ENCODE measurements at places on chromosomes 6 and 20. TPM values are rescaled to one million over a fixed set of nuclear protein-coding genes. Genes with fewer than 3 reads are reported as not detected.

SYCP2L gene
- not detected for total RNA-seq

TRIM10 gene
- total RNA-seq, result not detected

GRCh38 chr6:151034825-151035781, 169.6 kb downstream of the MTHFD1L start:
- H3K27ac ChIP-seq, result no peak overlapping the region
- H3K36me3 ChIP-seq, result peaks cover 13% of the 10 kb centered on the region
- no peak for DNase-seq
- H3K4me3 ChIP-seq, result no peak overlapping the region
- H3K4me1 ChIP-seq, result peaks cover 9% of the 10 kb centered on the region

DNA sequence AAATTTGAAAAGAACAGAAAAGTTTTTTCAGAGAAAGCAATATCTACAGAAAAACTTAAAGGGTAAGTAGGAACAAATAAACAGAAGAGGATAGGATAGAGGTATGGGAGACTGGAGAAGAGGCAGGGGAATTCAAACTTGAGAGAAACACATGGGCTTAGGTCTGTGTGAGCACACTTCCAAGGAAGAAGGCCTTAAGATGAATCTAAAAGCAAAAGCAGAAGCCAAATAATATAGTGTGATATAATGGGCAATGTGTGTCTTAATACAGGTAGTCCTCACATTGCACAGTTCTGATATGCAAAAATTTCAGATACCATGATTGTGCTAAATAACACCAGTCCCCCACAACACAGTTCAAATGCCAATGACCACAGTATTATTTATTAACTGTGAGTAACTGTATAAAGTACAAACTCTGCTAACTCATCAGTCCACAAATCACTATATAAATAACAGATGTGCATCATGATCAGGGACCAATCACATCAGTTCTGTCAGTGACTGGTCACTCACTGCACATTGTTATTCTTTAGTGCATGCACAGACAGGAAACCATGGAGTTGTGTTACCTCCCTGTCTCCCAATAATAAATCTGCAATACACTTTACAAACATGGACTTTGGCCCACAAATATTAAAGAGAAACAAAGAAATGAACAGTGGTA, 18.6 kb downstream of the SNX14 start:
- no peak for DNase-seq
- no peak overlapping the region for H3K4me3 ChIP-seq
- H3K4me1 ChIP-seq, result peaks cover 14% of the 10 kb centered on the region
- no peak overlapping the region for H3K27ac ChIP-seq
- no peaks in the 10 kb centered on the region for H3K27me3 ChIP-seq
- peaks cover 9% of the 10 kb centered on the region for H3K36me3 ChIP-seq

DNA sequence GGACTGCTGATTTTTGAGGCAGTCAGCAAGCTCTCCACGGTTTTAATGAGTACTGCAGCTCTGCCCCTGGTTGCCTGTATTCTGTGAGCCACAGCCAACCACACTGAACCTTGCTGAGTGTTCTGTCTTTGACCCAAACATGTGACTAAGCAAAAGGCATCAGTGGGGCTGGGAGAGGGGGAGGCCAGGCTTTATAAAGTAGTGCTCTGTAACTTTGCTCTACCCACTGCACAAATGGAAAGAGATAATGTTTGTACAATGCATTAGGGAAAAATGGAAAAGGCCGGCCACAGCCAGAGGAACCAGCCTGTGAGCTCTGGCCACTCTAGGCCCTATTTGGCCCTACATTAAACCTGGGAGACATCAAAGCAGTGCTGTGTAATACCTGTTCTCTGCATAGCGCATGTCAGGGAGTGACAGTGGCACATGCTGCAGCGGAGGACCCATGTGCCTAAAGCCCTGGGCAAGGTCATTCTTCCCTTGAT, 22.0 kb downstream of the KLHL31 start:
- no peaks in the 10 kb centered on the region for H3K36me3 ChIP-seq
- no peak overlapping the region for H3K4me3 ChIP-seq
- H3K4me1 ChIP-seq, result peaks cover 19% of the 10 kb centered on the region

- no peaks in the 10 kb centered on the region for H3K36me3 ChIP-seq
- peak overlapping the region; percentile 54 for H3K27ac ChIP-seq
- H3K27me3 ChIP-seq, result no peaks in the 10 kb centered on the region
Measured at GRCh38 chr20:50224531-50225255, 34.1 kb downstream of the CEBPB start.

All from natural killer cell treated with Interleukin-12 subunit alpha and Interleukin-12 subunit beta and Interleukin-15 and Interleukin-18, amount 100 ng/mL, for 72 hours (primary cell).